ENCODE measurements at places on chromosomes 16 and 17.

GRCh38 chr17:65175952-65176351, 38.8 kb downstream of the RGS9 start:
- DNase-seq: no peak

- no peak for DNase-seq
Observed at GRCh38 chr16:51141541-51141940, 9.5 kb downstream of the SALL1 start.

- no peak for DNase-seq
Observed at GRCh38 chr16:22693638-22694340, 120.2 kb upstream of the HS3ST2 start.

DNA sequence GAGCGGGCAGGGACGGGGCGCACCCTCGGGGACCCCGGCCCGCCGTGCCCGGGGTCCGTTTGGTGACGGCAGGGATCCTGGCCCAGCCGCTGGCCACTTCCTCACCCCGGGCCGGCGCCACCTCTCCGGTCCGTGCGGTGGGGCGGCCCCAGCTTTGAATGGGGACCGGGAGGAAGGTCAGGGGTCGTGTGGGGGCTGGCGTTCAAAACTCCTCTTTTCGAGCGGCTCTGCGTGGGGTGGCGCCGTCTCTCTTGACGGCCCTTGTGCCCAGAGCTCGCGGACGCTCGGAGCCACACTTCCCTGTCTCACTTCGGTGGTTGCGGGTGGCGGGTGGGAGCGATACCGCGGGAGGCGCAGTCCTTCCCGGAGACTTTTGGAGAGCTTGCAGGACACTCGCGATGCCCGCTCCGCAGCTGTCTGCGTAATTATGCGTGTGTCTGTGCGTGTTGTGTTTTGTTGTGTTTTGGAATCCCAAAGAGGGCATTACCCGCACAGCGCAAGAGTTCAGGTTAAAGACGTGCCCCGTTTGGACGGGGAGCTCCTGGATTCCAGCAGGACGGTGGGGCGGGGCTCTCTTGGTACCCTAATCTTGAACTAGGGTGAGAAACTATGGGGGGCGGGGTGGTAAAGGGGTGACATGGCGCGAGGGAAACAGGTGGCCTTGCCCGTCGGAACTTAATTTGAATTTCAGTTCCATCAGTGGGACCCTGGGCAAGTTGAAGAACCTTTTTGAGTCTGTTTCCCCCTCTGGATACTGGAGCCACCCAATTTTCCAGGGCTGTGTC, 637 bp downstream of the PLCG2 start:
- peak; percentile 4 for DNase-seq

GRCh38 chr17:2377659-2378058, 23.2 kb downstream of the MNT start:
- no peak for DNase-seq

GRCh38 chr16:85420501-85421337, 192.4 kb upstream of the GSE1 start:
- DNase-seq: peak; percentile 58

DNA sequence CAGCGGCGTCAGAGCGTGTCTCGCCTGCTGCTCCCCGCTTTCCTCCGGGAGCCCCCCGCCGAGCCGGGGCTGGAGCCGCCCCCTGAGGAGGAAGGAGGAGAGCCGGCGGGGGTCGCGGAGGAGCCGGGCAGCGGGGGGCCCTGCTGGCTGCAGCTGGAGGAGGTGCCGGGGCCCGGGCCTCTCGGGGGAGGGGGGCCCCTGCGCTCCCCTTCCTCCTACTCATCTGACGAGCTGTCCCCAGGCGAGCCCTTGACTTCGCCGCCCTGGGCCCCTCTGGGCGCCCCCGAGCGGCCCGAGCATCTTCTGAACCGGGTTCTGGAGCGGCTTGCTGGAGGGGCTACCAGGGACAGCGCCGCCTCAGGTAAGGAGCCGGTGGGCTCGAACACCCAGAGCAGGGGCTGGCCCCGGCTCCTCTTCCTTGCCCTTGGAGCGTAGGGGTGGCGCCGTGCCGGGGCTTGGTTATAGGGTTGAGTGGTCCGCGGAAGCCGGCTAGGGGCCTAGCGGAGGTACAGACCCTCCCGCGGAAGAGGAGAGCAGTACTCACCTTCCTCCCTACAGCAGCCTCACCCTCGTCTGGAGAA, 841 bp downstream of the RAPGEFL1 start:
- DNase-seq: no peak

- peak; percentile 98 for DNase-seq
Observed at GRCh38 chr16:22297114-22297870, at the start of gene POLR3E. TSS of gene POLR3E (plus strand) at chr16:22297409. CDS start at chr16:22302969, 5,560 bp downstream.

Measured in fibroblast of pulmonary artery (primary cell).